Fibroblast of skin of left quadriceps (primary cell): ENCODE measurements at places on chromosomes 12 and 14.
A peak's percentile ranks its signal among the peaks of the same experiment; 100 is the strongest.

- DNase-seq: no peak
Measured at GRCh38 chr12:123388177-123388950, 4.4 kb downstream of the KMT5A start.

DNA sequence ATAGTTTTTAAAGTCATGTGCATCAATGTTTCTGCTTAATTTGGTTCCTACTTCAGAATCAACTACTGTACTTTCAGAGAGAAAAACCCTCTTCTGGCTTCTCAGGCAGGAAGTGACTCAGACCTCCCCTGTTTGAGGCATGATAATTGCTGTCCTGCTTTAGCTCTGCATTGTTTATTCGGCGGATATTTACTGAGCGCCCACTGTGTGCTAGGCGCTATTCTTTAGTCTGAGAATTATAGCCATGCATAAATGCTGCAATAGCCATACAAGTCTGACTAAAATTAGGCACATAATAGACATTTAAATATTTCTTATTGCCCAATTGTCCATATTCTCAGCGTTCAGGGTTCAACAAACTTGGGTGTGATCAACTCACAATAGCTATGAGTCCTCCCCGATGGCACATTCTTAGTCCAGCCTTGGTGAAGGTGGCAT lies 6.1 kb upstream of the AMIGO2 start:
- DNase-seq: no peak

- DNase-seq: no peak
Measured at GRCh38 chr12:89783359-89784060, 74.9 kb upstream of the ATP2B1 start.

GRCh38 chr12:47222520-47223030 lies 142.8 kb upstream of the AMIGO2 start:
- no peak for DNase-seq

GRCh38 chr12:111024205-111024801 lies 103.9 kb upstream of the MYL2 start:
- peak; percentile 0 for DNase-seq

- DNase-seq: no peak
Measured at GRCh38 chr14:36021030-36021422, 155.5 kb downstream of the PTCSC3 start.

- no peak for DNase-seq
Measured at GRCh38 chr14:82070040-82070439, 536.4 kb upstream of the SEL1L start.

GRCh38 chr12:50505675-50506530 lies 1.1 kb downstream of the DIP2B start:
- no peak for DNase-seq

- DNase-seq: no peak
Measured at GRCh38 chr12:95257541-95257940, 39.9 kb downstream of the VEZT start.

DNA sequence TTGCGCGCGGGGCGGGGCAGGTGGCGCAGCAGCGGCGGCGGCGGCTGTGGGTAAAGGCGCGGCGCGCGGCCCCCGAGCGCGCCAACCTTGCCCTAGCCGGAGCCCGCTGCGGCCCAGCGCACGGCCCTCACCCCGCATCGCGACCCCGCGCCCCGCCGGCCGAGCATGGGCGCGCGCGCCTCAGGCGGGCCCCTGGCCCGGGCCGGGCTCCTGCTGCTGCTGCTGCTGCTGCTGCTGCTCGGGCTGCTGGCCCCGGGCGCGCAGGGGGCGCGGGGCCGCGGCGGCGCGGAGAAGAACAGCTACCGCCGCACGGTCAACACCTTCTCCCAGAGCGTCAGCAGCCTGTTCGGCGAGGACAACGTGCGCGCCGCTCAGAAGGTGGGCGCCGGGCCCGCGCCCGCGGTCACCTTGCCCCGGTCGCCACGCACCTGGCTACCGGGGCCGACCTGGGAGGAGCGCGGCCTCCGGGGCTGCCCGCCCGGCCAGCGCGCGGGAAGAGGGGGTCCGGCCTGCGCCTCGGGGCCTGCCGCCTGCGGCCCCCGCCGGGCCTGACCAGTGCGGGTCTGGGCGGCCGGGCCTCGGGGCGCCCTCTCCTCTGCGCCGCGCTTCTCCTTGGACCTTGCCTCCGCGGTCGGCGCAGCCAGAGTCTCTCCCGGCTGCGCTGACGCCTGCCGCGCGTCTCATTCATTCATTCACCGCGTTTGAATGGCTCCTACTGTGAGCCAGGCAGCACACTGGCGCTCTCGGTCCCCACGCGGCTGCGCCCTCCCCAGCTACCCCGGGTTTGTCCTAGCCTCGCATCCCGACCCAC lies at the start of gene BRI3BP:
BRI3BP (plus strand) TSS at position 20 of the 811 bp plus-strand sequence; CDS start at position 166, 146 bp downstream.
- DNase-seq: no peak

DNA sequence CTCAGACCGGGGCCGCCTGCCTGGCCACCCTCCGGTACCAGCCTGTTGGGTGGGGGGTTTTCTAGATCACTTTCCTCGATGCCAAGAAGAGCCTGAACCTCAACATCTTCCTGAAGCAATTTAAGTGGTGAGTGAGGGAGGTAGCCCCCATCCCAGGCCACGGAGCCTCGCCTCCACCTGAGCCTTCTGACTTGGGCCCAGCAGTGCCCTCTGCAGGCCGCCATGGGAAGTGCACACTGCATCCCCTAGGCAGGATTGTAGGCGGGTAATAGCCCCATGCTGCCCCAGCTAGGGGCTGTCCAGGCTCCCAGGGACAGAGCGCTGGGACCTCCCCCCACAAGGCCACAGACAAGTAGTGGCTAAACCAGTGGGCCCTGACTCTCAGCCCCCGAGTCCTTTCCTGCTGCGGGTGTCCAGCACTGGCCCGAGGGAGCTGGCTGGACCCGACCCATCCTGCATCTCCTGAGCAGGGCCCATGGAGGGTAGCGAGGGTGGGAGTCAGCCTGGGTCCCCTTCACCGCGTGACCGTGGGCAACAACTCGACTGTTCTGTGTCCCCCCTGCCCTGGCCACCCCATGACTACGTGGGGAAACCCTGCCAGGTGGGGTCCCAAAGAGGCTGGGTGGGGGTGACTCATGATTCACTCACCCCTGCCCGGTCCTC lies 15.3 kb upstream of the ADSS1 start:
- peak; percentile 24 for DNase-seq

DNA sequence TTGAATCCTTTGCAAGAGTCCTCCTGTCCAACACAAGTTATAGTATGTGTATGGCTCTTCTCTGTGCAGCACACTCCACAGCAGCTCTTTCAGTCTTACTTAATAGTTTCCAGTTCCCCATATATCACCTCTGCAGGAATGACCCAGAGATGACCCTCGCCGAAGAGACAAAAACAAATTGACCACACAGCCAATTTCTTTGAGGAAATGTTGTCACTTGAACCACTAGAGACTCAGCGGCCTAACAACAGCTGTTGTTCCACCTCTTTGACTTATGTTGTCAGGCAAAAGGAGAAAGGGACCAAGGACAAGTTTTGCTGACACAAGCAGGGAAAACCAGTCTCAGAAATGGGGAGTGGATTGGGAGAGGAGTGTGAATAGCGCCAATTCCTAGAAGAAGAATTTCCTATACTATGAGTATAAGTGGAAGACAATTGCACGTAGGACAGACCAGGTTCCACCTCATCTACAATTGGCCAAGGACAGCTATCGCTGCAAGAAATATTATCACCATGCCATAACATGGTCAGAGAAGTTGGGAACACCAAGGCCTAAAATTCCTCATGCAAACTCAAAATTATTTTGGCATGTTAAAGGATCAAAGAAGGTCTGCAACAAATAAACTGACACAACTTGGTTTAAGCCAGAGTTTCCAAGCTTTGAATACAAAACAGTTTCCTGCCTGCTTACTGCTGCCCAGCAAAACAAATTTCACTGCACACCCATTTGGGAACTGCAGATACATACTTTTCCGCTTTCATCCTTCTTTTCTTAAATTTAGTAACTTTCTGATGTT lies 41.7 kb upstream of the ITPR2 start:
- DNase-seq: no peak

DNA sequence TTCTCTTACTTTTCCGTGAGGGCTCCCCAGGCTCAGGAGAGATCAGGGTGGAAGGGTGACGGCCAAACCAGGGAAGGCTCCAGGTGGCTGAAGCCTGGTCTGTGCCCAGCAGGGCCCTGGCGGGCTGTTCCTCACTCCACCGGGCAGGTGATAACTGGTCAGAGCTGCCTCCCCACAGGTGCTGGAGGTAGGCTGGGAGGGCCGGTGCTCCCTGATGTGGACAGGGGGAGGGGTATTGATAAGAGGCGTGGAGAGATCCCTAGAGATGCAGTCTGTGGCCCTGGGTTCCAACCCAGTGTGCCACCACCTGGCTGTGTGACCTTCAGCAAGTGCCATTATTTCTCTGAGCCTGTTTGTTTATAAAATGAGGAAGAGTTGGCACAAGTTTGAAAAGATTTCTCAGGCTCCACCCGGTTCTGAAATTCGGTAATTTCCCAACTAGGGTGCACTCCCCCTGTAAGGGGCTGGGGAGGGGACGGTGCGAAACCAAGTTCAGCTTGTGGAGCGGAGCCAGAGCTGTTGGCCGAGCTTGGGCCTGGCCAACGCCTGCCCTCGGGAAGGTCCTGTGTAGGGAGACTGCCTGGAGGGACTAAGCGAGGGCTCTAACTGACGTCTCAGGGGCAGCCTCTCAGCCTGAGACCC lies 1.0 kb upstream of the NR4A1 start:
- DNase-seq: no peak

- DNase-seq: no peak
Measured at GRCh38 chr14:29937116-29937515, 9.5 kb upstream of the PRKD1 start.

DNA sequence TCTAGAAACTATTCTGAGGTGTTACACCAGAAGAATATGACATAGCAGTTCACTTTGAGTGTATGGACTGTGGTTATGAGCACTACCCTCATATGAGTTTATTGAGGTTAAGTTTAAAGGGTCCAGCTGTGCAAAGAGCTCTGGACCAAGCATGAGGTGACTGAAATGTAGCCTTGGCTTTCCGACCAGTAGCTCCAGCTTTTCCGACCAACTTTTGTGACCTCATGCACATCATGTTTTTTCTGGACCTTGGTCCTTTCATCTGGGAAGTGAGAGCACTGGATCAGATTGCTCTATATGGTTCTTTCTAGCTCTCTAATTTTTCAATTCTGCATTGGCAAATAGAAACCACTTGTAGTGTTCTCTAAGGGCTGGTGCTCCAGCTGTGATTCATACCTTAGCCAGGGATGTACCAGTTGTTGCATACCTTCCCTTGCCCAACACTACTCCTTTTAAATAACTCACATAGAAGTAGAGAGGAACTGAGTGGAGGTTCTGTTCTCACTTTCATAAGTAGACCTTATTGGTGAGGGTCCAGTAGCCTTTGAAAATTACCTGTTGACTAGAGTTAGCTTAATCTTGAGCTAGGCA lies 16.6 kb downstream of the IGF1 start:
- DNase-seq: no peak

GRCh38 chr12:63753743-63754142 lies 26.0 kb upstream of the RXYLT1 start:
- no peak for DNase-seq
